ENCODE measurements at places on chromosomes 6 and 20.
A peak's percentile ranks its signal among the peaks of the same experiment; 100 is the strongest.

DNA sequence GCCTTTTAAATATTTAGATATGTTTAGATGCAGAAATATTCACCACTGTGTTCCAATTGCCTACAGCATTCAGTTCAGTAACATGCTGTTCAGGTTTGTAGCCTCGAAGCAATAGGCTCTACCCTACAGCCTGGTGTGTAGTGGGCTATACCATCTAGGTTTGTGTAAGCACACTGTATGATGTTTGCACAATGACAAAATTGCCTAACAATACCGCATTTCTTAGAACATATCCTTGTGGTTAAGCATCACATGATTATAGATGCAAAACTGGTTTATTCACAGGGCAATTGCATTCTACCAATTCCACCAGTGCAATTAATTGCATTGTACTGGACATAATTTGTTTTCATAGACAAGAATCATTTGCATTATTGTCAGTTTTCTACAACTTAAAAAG lies 7.9 kb upstream of the SLC22A16 start:
- H3K4me1 ChIP-seq, result no peaks in the 10 kb centered on the region
- H3K27ac ChIP-seq, result no peak overlapping the region
- no peaks in the 10 kb centered on the region for H3K36me3 ChIP-seq

DNA sequence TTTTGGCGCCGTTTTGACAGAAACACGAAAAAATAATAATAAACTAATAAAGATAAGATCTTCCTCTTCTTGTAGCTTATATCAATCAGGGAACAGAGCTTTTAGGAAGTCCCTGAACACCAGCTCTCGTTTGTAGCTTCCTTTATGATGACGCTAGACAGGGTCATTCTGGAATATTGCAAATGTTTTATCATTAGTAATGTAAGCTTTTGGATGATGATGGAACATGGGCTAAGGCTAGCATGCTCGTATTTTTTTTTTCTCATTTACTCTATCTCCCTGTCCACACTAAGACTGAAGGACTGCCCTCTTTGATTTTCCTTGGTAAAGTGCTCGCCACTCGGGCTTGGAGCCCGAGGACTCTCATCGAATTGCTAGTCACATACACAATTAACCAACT lies 22.1 kb upstream of the POM121L2 start:
- no peaks in the 10 kb centered on the region for H3K36me3 ChIP-seq
- no peak overlapping the region for H3K4me3 ChIP-seq
- H3K27me3 ChIP-seq, result peaks cover 43% of the 10 kb centered on the region
- DNase-seq, result no peak
- H3K4me1 ChIP-seq, result no peaks in the 10 kb centered on the region
- no peak overlapping the region for H3K27ac ChIP-seq

GRCh38 chr20:43938017-43938655 lies 23.5 kb downstream of the TOX2 start:
- no peaks in the 10 kb centered on the region for H3K4me1 ChIP-seq
- no peak overlapping the region for H3K4me3 ChIP-seq
- no peak overlapping the region for H3K27ac ChIP-seq
- H3K36me3 ChIP-seq, result no peaks in the 10 kb centered on the region
- no peak for DNase-seq

GRCh38 chr20:11331096-11331495 lies 586.6 kb upstream of the BTBD3 start:
- H3K36me3 ChIP-seq, result no peaks in the 10 kb centered on the region
- no peaks in the 10 kb centered on the region for H3K27me3 ChIP-seq
- no peaks in the 10 kb centered on the region for H3K4me1 ChIP-seq
- H3K27ac ChIP-seq, result no peak overlapping the region

GRCh38 chr20:38034961-38035360 lies 1.4 kb downstream of the RPRD1B start:
- no peaks in the 10 kb centered on the region for H3K27me3 ChIP-seq
- DNase-seq, result no peak
- H3K4me1 ChIP-seq, result peaks cover 17% of the 10 kb centered on the region
- peaks cover 14% of the 10 kb centered on the region for H3K36me3 ChIP-seq
- H3K27ac ChIP-seq, result no peak overlapping the region

- peaks cover 2% of the 10 kb centered on the region for H3K27me3 ChIP-seq
- H3K36me3 ChIP-seq, result no peaks in the 10 kb centered on the region
- DNase-seq, result peak; percentile 82
- no peak overlapping the region for H3K4me3 ChIP-seq
Observed at GRCh38 chr20:13681248-13682125, 42.8 kb upstream of the TASP1 start.

DNA sequence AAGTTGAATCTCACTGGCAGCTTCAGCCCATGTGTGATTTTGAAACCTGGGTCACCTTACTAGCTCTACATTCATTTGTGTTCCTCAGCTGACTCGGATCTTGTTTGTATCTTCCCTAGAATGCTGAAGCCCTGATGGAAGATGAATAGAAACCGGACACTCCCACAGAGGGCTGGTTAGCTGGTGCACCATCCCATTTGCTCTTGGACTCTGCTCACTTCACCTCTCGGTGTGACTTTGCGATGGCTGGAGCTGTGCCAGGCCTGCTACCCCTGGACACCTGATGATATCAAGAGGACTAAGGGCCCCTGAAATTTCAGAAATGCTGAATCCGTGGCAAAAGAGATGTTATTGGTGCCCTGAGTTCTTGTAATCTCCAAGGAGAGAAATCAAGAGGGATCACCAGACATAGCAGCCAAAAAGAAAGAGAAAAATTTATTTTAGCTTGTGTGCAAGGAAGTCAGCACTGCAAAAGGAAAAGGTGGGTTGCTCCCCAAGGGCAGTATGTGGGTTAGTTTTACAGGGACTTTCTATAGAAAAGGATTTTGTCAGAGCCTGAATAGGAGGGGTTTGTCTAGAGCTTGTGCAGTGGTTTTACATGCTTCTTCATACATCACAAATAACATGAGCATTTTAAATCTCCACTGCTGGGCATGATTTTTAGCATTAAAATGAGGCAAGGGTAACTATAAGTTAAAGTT lies 426.3 kb upstream of the NOX3 start:
- no peaks in the 10 kb centered on the region for H3K27me3 ChIP-seq
- no peak overlapping the region for H3K27ac ChIP-seq
- no peak overlapping the region for H3K4me3 ChIP-seq
- H3K4me1 ChIP-seq, result no peaks in the 10 kb centered on the region
- no peaks in the 10 kb centered on the region for H3K36me3 ChIP-seq
- no peak for DNase-seq

GRCh38 chr6:159533016-159533415 lies 160.0 kb downstream of the SOD2 start:
- H3K27ac ChIP-seq, result no peak overlapping the region
- no peak for DNase-seq
- H3K36me3 ChIP-seq, result no peaks in the 10 kb centered on the region
- peaks cover 3% of the 10 kb centered on the region for H3K27me3 ChIP-seq
- no peak overlapping the region for H3K4me3 ChIP-seq

DNA sequence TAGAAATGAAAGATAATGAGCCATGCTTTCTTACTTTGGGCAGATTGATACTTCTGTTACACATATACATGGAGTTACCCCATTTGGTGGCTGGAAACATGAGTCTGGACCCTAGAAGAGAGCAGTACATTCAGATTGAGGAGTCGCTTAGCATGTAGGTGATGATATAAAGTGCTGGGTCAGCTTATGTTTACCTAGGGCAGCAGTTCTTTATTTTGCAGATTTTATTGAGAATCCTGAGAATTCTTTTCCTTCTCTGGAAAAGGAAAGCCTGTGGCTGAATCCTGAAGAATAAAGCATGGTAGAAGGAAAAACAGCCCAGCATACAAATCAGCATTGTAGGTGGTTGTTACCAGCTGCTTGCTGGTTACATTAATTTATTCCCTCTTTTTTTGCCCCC lies 91.2 kb downstream of the SMAP1 start:
- H3K27ac ChIP-seq, result no peak overlapping the region
- H3K27me3 ChIP-seq, result no peaks in the 10 kb centered on the region
- H3K4me1 ChIP-seq, result no peaks in the 10 kb centered on the region
- H3K36me3 ChIP-seq, result peaks cover 3% of the 10 kb centered on the region

DNA sequence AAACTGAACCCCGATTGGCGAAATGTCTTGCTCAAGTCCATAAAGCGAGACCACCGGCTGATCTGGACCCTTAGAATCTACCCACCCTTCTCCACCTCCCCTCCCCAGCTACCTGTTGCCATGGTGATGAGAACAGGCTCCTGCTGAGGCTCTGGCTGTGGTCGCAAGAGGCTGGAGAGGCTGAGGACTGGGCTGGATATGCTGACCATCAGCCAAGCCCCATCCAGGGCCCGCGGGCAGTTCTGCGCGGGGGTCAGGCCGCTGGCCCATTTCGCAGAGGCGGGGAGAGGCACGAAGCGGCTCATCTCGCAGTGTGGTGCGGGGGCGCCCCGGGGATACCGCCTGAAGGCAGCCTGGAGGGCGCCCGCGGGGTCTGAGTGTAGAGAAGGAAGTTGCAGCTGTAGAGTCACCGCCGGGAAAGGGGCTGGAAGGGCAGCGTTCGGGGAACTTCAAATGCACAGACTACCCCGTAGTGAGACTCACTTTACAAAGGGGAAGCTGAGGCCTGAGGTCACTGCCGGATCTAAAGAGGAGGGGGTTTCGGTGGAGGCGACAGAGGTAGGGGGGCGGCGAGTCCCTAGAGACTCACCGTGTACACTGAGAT lies 671 bp downstream of the TAPBP start:
- peaks cover 28% of the 10 kb centered on the region for H3K4me1 ChIP-seq
- H3K36me3 ChIP-seq, result peaks cover 27% of the 10 kb centered on the region
- peak overlapping the region; percentile 96 for H3K27ac ChIP-seq
- H3K27me3 ChIP-seq, result no peaks in the 10 kb centered on the region
- DNase-seq, result peak; percentile 37

GRCh38 chr20:1477896-1478490 lies 11.3 kb upstream of the NSFL1C start:
- no peaks in the 10 kb centered on the region for H3K27me3 ChIP-seq
- no peaks in the 10 kb centered on the region for H3K36me3 ChIP-seq
- H3K4me1 ChIP-seq, result peaks cover 10% of the 10 kb centered on the region

DNA sequence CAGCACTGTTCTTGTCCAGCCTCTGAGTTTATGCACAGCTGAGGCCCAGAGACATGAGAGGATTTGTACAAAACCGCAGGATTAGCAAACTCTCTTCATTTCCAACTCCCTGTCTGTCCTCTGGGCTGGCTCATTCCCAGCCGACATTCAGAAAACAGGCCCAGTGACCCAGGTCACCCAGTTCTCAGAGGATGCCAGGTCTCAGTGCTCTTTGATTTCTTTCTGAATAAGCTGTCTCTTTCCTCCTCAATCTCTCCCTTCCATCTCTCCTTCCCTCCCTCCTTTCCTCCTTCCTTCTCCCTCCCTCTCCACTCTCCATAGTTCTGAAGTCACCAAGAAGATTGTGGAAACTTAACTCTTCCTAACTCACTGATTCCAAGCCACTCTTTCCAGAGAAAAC lies 372.7 kb upstream of the SULF2 start:
- no peaks in the 10 kb centered on the region for H3K4me1 ChIP-seq
- H3K36me3 ChIP-seq, result no peaks in the 10 kb centered on the region
- H3K27ac ChIP-seq, result no peak overlapping the region
- DNase-seq, result no peak
- H3K27me3 ChIP-seq, result no peaks in the 10 kb centered on the region
- no peak overlapping the region for H3K4me3 ChIP-seq

DNA sequence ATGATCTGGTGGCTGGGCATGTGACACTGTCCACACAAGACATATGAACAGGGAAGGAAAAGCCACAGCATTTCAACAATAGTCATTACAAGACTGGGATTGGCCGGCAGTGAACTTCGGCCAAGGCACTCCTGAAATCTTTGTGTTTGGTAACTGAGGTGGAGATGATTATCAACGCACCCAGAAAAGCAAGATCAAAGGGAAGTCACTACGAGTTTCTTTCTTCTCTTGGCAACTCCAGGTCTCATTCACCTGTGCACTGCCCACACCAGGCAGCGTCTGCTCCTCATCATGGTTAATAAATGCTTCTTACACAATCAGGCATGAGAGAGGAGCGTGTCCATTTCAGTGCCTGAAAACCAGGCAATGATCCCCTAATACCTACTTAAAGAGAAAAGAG lies 20.5 kb upstream of the FOXC1 start:
- no peaks in the 10 kb centered on the region for H3K4me1 ChIP-seq
- H3K27me3 ChIP-seq, result peaks cover 13% of the 10 kb centered on the region
- DNase-seq, result no peak

- no peak overlapping the region for H3K27ac ChIP-seq
- H3K4me1 ChIP-seq, result peaks cover 38% of the 10 kb centered on the region
- peaks cover 100% of the 10 kb centered on the region for H3K27me3 ChIP-seq
- H3K4me3 ChIP-seq, result peak overlapping the region; percentile 23
- H3K36me3 ChIP-seq, result no peaks in the 10 kb centered on the region
- DNase-seq, result no peak
Observed at GRCh38 chr6:6003621-6004366, 2.9 kb downstream of the NRN1 start.

DNA sequence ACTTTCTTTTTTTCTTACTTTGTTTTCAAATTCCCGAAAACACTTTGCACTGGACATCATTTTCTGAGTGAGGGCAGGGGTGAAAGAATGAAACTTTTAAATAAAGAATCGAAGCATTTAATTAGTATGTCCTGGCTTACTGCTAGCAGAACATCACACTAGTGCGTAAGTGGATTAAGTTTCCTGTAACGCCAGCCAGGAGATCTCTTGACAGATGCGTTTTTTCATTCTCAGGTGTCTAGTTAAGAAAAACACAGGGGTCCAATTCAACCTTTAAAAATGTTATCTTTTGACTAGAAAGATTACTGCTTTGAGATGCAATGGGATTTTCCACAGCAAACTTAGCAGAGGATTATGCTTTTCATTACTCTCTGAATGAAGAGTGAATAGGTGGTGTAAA lies 858.8 kb upstream of the EPHA7 start:
- H3K27me3 ChIP-seq, result no peaks in the 10 kb centered on the region
- no peaks in the 10 kb centered on the region for H3K4me1 ChIP-seq
- DNase-seq, result no peak
- no peak overlapping the region for H3K27ac ChIP-seq
- no peak overlapping the region for H3K4me3 ChIP-seq

GRCh38 chr20:41011551-41012067 lies 17.0 kb upstream of the TOP1 start:
- no peak overlapping the region for H3K4me3 ChIP-seq
- no peak for DNase-seq
- no peaks in the 10 kb centered on the region for H3K27me3 ChIP-seq
- no peak overlapping the region for H3K27ac ChIP-seq
- no peaks in the 10 kb centered on the region for H3K4me1 ChIP-seq

DNA sequence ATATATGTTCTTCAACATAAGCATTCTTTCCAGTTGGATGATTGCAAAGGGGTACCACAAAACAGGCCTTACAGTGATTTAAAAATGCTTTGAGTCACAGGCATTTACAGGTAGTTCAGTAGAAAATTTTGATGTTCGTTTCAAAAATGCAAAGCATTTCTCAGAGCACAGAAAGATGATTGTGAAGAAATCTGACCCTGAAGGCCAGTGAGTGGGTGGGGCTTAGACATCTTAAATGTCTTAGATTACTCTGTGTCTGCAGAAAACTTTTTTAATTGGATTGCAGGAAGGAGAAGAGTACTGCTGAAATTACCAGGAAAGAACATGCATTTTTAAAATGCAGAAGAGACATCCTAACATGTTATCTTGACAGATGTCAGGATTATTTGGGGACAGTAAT lies 268.3 kb downstream of the CDKAL1 start:
- no peak overlapping the region for H3K27ac ChIP-seq
- H3K4me3 ChIP-seq, result no peak overlapping the region
- H3K36me3 ChIP-seq, result no peaks in the 10 kb centered on the region
- no peaks in the 10 kb centered on the region for H3K4me1 ChIP-seq
- H3K27me3 ChIP-seq, result no peaks in the 10 kb centered on the region

All from large intestine (tissue), 12 donors.